ENCODE measurements at places on chromosomes 12 and 14. TPM values are rescaled to one million over a fixed set of nuclear protein-coding genes. Genes with fewer than 3 reads are reported as not detected.

GRCh38 chr12:68497107-68497506, 113.6 kb upstream of the RAP1B start:
- no peak for DNase-seq

GRCh38 chr14:100069161-100069800, 4.1 kb downstream of the EVL start:
- no peak for DNase-seq

DNA sequence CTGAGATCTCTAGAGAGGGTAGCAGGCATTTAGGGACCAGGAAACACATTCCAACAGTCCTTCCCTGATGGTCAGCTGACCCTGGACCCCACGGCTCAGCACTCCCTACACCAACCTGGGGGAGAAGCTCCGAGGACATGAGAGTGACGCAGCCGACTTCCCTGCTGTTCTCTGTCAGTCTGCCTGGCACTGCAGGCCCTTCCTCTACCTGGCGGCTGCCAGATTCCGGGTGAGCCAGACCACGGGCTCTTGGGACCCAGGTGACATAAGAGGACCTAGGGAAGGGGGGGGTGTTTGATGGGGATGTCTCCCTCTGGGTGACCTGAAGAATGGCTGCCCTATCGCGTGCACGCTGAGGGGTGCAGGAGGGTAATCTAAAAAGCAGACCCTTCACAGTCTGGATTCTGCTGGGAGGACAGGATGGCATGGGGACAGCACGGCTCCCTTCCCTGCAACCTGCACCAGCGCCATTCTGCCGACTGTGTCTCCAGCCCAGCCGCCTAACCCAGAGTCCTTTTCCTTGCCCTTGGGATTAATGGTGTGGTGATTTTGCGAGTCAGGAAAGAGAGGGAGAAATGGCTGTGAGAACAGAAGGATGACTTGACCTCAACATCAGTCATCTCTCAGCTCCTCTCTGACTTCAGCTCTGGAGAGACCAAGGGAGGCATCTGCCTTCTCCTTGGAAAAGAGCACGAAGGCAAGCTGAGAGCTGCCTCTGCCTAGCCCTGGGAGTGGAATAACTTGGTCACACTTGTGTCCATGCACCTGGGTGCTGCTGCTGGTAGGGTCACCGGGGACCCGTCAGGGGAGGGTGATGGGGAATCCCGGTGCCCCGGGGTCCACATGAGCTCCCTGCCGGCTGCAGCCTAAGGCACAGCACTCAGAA, 158.5 kb downstream of the CALM1 start:
- DNase-seq: no peak

DNA sequence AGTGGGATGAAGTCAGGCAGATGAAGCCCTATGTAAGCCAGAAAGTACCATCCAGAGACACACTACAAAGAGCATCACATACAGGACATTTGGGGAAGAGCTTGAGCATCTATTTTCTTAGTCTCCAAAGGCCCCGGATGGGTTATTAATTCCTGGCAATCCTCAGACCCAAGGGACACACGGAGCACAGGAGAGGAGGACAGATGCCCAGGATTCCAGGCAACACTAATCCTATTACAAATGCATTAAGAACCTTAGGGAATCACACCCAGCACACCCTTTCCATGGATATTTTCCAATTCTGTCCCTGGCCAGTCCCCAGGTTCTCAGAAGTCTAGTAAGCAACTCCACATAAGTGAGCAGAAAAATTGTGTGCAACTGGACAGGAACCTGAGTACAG, 65.9 kb downstream of the CMKLR1 start:
- no peak for DNase-seq

SMCO3 gene
- total RNA-seq: not detected

- no peak for DNase-seq
These were observed 6.5 kb upstream of the TMEM119 start for GRCh38 chr12:108604208-108604941.

GRCh38 chr12:27428466-27428865, 18.1 kb upstream of the SMCO2 start:
- no peak for DNase-seq

DNA sequence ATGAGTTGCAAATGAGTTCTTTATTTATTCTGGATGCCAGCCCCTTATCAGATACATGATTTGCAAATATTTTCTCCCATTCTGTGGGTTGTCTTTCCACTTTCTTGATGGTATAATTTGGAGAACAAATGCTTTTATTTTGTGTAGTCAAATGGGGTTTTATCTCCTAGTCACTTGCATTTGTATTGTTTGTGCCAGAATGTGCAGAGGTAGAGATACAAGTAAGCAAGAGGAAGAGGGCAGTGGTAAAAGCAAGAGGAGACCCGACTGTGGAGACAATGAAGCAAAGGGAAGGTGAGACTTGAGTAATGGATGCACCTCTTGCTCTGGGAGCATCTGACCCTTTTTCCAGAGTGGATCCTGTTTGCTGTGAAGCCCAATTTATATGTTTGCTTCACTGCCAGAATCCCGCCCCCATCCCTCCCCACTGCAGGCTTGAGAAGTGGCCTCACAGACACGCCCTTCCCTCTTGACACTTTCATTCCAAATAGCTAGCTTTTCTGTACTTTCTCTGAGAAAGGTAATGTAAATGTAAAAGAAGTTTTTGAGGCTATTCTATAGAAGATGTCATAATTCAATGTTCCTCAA, 786 bp upstream of the PFKM start:
- DNase-seq: peak; percentile 47

DNA sequence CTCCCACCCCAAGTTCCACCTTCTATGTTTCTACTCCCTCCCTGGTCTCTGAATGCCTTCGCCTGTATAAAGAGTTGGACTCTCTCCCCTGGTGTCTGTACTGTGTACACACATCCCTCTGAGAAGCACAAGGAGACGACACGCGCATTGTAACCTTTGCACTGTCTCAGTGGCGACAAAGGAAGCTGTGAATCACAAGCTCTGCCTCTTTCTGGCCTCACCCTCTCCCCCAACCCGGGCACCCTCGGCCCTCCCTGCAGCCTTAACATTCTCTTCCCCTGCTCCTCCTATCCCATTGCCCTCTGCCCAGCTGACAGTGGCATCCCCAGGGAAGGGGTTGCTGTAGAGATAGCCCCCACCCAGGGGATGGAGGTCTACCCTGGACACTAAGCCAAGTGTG, 2.5 kb upstream of the SMARCD1 start:
- no peak for DNase-seq

- DNase-seq: peak; percentile 84
These were observed 6.0 kb downstream of the HDAC7 start for GRCh38 chr12:47813511-47814196.

INHBE gene
- total RNA-seq: 14.3 TPM

- no peak for DNase-seq
These were observed 327.5 kb upstream of the SLC16A7 start for GRCh38 chr12:59268295-59268809.

DNA sequence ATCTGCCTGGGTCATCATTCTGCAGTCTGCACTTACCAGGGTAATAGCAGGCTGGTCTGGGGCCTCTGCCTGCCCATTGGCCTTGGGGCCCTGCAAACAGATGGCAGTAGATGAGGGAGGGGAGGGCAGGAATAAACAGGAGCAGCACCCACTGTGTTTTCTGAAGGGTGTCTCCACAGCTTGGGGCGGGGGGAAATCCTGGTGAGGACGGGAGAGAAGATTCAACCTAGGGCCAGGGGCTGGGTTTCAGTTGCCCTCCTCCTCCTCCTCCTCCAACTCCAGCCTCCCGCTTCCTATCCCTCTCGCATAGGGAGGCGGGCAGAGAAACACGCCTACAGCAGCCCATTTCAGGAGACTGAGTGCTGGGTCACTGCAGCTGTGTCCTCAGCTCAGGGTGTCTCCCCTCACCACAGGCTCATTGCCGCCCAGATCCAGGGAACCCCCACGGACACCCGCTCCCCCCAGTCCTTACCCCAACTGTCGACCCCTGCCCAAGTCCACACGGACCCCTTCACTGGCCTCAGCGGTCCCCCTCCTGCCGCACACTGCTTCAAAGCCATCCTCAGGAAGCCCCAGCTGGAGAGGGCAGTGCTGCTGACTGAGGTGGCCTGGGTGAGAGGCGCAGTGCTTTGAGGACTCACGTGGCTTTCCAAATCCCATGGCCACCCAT, 9.1 kb upstream of the KRT80 start:
- no peak for DNase-seq

- DNase-seq: no peak
These were observed 16.5 kb upstream of the RIMKLB start for GRCh38 chr12:8681129-8681884.

CCDC85C gene
- 18.3 TPM for total RNA-seq

TDRD9 gene
- not detected for total RNA-seq

PAH gene
- 0.19 TPM for total RNA-seq

SSTR1 gene
- not detected for total RNA-seq

- DNase-seq: no peak
These were observed 14.7 kb upstream of the ASIC1 start for GRCh38 chr12:50042693-50043092.

DNA sequence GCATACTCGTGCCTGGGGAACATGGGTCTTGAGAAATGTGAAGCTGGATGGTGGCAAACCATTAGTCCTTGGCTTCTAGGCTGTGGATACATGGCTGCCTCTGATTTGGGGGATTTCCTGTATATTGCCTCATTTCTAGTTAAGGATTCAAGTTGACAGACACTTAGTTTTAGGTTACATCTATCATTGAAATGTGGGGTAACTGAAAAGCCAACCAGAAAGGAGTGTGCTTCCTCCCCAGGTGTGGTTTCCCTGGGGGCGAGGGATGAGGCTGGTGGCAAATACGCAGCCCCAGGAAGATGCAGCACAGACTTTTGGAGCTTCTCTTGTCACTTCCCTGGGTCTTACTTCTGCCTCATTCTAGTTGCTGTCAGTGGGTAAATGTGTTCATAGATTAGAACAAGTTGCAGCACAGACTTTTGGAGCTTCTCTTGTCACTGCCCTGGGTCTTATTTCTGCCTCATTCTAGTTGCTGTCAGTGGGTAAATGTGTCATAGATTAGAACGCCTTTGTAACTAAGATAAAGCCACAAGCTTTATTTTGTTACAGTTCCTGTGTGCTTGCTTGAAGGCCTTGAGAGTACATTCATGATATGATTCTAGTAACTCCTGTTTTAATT, 85.1 kb downstream of the BORCS5 start:
- DNase-seq: no peak

All from Karpas-422 (cell line).